Midbrain (tissue), 1 donor: ENCODE measurements at places on chromosomes 4 and X.

- DNase-seq: no peak
Measured at GRCh38 chrX:41086627-41086932, 1.3 kb downstream of the USP9X start.

DNA sequence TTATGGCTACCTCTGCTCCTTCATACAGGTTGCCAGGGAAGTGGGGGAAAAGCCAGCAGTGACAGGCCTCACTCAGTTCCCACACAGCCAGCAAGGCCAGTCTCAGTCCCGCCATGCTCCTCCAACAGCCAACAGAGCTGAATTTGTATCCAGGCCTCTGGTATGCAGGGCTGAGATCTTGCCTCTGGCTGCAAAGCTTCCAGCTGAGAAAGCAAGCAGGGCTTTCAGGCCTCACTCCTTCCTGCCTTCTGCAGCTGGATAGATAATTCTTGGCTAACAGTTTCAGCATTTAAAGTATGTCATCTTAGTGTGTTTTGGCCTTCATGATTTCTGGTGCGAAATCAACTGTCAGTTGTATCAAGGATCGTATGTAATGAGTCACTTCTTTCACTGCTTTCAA is 103.6 kb downstream of the GNL3L start:
- no peak for DNase-seq

GRCh38 chr4:181476508-181476890 is 766.7 kb upstream of the TENM3 start:
- no peak for DNase-seq

- DNase-seq: peak; percentile 8
Measured at GRCh38 chr4:22237846-22238494, 277.9 kb downstream of the ADGRA3 start.

DNA sequence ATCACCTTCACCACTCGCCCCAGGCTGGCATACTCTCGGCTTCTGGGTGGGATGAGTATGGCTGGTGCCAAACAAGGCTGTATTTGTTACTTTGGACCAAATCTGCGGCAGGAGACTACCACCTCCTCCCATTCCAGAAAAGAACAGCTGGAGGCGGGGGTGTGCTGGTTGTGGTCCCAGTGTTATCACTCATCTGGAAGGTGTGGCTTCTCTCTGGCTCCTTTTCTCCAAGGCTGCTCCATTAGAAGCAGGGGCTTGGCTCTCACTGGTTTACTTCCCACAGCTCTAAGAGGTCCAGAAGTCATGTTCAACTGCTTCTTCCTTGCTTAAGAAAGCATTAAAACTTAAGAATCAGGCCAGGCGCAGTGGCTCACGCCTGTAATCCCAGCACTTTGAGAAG is 2.6 kb upstream of the TRIML2 start:
- no peak for DNase-seq

DNA sequence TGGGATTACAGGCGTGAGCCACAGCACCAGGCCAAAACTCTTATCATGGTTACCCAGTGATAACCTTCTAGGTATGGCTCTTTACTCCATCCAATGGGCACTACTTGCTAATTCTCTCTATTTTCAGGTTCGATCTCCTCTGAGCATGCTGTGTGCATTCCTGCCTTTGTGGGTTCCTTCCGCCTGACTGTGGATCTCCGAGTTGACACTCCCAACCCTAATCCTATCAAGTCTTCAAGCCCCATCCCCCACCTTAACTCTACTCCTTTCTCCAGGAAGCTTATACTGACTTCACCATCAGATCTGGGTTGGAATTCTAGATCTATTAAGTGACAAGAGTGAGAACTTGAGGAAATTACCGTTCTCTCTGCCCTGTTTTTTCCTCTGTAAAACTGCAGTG is 64.6 kb downstream of the ZAR1 start:
- DNase-seq: no peak

- no peak for DNase-seq
Measured at GRCh38 chr4:185529413-185529812, 5.9 kb downstream of the PDLIM3 start.

DNA sequence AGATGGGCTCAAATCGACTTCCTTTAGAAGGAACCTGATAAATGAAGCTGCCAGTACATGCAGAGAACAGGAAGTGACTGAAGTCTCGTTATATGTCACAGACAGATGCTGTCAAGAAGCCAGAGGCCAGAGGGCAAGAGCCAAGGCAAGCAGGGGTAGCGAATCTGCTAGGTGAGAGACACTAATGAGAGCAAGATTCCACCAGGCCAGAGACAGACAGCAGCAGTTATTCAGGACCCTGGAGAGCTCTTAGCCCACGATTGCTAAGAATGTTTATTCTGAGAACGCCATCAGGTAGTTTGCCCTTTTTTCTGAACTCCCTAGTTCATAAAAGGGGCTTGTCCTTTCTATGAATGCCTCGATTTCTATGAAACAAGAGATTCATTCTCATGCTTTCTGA is 73.7 kb downstream of the BEND2 start:
- DNase-seq: no peak

DNA sequence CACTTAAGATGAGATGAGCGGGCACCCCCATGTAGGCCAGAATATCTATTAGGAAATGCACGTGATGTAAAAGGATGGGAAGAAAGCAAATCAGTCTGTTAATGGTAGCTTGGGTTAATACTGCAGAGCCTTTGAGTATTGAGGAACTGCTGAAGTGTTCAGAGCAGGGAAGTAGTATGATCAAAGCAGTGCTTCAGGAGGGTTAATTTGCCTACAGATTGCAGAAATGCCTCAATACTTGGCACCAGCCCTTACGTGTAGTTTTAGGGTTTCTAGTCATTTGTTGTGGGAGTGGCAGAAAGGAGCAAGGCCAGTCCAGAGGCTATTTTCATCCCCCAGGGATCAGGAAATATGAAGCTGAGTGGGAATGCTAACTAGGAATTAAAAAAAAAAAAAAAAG is 19.7 kb downstream of the ZFX start:
- DNase-seq: no peak

GRCh38 chr4:186642998-186643397 is 80.7 kb downstream of the FAT1 start:
- no peak for DNase-seq

DNA sequence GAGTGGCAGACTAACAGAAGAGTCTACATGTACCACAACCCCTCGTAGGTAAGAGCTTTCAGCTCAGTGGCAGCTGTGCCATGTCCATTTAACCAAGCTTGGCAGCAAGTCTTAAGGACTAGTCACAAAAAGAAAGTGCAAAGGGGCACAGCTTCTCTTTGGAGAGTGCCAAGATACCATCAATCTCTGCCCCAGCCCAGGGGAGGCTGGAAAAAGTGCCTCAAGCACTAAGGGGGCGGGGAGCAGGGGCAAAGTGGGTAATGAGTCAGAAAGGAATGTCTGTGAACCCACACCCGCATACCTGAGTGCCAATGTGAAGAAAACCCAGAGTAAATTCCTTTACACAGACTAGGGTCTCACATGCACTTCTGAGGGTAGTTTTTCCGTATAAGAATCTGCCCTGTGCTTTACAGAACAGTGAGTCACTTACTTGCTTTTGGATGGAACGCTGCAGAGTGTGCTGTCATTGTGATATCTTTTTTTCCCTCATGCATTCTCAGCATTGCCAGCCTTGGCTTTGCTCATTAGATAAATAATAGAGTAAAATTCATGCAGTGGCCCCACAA is 219.8 kb downstream of the ZNF674 start:
- no peak for DNase-seq

GRCh38 chr4:74084984-74085383 is 14.0 kb downstream of the CXCL2 start:
- no peak for DNase-seq

DNA sequence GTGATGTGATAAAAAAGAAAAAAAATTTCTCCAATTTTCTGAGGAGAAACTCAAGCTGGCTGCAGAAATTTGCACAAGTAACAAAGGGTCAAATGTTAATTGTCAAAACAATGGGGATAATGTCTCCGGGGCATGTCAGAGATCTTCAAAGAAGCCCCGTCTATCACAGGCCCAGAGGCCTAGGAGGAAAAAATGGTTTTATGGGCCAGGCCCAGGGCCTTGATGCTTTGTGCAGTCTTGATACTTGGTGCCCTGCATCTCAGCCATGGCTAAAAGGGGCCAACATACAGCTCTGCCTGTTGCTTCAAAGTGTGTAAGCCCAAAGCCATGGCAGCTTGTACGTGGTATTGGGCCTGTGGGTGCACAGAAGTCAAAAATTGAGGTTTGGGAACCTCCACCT is 961.0 kb downstream of the FAM133A start:
- DNase-seq: no peak

DNA sequence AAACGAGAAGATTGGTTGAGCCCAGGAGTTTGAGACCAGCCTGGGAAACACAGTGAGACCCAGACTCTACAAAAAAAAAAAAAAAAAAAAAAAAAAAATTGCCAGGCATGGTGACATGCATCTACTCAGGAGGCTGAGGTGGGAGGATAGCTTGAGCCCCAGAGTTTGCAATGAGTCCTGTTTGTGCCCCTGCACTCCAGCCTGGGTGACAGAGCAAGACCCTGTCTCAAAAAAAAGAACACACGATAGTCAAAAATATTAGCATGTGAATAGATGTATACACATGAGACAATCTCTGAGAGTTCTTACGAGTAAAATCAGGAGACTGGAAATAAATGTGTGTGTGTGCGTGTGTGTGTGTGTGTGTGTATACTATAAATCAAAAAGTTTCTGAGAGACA is 966.3 kb downstream of the FSTL5 start:
- no peak for DNase-seq

DNA sequence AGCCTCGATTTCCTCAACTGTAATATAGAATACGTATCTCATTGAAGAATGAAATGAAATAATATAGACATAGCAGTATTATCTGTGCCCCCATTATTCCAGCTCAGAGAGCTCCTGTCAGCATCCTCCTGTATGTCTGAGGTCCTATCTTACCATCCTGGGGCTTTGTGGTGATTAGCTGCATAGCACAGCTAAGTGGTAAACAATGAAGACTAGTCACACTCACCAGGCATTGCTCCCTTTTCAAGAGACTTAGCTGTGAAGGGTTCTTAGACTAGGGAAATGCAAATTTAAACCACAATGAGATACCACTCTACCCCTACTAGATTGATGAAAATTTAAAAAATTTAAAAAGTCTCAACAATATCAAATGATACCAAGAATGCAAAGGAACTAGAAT is 172.9 kb downstream of the SLC39A8 start:
- no peak for DNase-seq

DNA sequence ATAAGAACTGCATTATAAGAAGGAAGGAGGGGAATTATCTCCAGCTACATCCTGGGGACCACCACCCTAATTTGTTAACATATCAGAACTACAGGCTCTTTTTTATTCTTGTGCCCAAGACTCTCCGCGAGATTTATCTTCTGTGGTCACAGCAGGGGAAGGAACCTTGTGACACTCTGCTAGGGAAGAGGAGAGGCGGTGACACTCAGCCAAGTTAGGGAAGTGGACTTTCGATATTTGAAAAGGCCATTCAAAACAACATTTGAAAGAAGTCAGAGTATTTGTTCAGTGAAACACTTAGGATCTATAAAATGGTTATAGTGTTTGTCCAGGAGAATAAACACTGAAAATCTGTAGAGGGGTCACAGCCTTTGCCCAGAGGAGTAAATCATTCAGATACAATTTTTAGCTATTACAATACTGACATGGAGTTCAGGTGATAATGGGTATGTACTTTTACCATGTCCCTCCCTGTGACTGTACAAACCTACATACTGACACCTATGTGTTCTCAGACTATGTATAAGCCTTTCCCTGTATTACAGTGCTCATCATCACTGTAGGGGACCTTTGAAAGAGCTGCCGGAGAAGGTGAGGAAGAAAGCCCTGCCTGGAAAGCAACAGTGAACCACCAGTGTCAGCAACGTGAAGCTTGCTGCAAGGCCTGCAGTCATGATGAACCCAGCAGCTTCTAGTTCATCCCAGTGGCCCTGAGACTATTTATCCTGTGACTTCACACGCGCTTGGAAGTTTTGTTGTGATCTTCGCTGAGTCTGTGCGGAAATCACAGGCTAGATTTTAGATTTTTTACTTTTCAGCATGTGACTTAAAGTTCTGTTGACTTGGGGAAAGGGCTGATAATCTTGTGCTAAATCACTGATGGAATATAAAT is 8.5 kb upstream of the PTTG2 start:
- DNase-seq: peak; percentile 18
